ENCODE measurements at places on chromosomes 1 and 21.

DNA sequence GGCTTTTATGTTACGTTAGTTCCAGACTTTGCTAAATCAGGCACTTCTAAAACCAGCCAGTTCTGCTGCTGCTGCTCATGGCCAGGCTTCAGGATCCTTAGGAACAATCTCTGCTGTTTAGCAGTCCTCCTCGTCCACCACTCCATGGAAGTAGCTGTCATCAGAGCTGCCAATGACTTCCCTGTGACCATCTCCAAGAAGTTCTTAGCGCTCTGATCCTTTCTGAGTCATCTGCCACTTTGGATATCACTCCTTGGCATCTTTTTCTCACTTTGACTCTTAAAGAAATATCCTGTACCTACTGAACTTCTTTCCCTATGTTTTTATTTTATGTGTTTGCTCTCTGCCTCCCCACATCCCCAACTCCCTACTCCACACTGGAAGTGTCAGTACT, 14.7 kb upstream of the IRF2BP2 start:
- DNase-seq = no peak

DNA sequence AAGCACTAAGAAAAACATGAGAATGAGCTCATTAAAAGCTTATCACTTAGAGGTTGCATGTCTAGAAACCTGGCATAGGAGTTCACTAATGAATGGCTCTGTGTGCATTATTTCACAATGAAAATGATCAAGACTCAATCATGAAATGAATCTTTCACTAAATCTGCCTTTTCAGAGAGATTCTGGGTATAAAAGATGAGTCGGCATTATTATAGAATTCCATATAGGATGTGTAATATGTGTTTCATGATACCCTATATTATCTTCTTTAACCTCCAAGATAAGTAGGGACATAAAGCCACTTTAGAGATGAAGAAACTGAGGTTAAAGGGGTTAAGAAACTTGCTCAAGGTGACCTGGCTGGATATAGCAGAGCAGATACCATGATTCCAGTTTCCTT, 368.1 kb downstream of the DUSP10 start:
- no peak for DNase-seq

DNA sequence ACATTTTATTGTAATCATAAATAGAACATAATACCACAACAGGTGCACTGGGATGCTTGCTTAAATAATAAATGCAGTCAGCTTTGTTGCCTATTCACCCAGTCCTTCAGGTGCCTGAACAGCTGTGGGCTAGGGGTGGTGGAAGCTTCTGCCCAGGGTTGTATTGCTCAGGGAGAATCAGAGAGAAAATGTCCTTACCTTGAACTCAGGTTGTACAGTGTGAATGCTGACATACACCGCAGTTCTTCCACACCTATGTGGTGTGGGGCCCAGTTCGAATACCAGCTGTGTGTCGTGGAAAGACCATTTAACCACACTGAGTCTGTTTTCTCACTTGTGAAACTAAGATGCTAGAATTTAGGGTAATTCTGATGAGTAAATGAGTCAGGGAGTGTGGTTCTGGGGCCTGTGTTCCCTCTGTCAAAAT, 115.7 kb upstream of the ATP1A1 start:
- no peak for DNase-seq

GRCh38 chr1:46128344-46128743, 4.1 kb downstream of the PIK3R3 start:
- DNase-seq = no peak

DNA sequence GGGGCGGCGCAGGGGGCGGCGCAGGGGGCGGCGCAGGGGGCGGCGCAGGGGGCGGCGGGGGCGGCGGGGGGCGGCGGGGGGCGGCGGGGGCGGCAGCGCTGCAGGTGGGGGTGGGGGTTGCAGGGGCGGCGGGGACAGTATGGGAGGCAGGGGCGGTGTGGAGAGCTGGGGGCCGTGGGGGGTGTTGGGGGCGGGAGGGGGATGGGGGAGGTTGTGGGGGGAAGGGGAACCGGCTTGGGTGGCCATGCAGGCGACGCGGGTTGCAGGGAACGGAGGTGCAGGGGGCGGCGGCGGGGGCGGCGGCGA, 13.0 kb upstream of the SLC19A1 start:
- DNase-seq = no peak

DNA sequence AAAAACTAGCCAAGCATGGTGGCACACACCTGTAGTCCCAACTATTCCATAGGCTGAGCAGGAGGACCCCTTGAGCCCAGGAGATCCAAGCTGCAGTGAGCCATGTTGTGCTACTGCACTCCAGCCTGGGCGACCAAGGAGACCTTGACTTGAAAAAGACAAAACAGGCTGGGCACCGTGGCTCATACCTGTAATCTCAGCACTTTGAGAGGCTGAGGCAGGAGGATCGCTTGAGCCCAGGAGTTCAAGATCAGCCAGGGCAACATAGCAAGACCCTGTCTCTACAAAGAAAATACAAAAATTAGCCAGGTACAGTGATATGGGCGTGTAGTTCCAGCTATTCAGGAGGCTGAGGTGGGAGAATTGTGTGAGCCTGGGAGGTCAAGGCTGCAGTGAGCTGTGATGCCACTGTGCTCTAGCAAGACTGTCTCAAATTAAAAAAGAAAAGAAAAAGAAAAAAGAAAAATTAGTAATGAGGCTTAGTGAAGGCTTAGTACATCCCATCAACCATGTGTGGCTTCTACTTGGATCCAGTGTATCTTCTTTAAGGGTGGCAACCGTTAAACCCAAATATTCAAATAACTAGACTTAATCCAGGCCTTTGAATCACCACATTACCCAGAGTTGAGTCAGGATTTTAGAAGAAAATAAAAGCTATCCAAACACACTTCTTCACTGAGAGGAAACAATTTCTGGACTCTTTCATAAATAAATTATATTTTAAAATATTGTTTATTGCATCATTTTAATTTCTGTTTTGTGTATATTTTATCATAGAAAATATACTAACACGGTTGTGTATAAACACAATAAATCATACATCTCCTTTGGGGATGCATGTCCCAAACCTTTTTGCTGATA, 74.3 kb upstream of the RAB4A start:
- DNase-seq = no peak

DNA sequence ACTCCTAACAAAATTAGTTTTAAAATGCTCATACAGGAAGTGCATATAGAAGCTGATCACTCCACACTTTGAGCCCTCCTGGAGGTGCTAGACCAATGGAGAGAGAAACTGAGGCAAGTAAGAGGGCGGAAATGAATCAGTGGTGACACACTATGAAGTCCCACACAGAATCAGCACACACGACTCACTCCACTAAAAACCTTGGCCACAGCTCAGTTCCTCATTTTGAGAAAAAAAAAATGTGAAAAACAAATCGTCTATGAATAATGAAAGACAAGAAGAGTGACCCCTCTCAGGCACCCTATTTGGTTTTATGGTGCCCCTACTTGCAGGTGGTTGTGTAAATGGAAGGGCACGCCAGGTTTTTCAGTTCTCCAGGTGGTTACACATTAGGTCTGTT, 675.1 kb upstream of the BRINP3 start:
- no peak for DNase-seq

- DNase-seq = no peak
Observed at GRCh38 chr1:230958370-230958769, 20.3 kb downstream of the TTC13 start.

DNA sequence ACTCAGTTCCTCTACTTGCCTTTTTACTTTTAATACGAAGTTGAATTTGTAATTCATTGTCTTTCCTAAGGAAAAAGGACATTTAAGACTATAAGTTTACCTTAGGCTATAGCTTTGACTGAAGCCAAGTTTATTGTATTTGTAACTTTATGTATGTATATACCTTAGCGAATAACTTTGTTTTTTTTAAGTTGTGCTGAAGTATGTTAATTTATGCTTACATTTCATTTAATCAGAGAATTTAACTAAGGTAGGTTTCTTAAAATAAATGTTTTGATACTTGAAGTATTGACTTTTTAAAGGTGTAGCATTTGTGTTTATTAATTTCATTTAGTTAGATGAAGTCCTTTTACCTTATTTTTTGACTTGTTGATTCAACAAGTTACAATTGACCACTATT, 55.2 kb upstream of the TPTE start:
- DNase-seq = no peak

All from stimulated activated CD8-positive, alpha-beta memory T cell treated with anti-CD3 and anti-CD28 coated beads, Interleukin-4, amount 100 ng/mL, for 4 hours (primary cell).